Stimulated activated CD4-positive, alpha-beta T cell treated with anti-CD3 and anti-CD28 coated beads, Interleukin-1b, Interleukin-23, amount 100 ng/mL, for 48 hours (primary cell): ENCODE measurements at places on chromosomes 7 and 10.

GRCh38 chr10:35352512-35352911 is 16.2 kb downstream of the CCNY start:
- no peak for DNase-seq

DNA sequence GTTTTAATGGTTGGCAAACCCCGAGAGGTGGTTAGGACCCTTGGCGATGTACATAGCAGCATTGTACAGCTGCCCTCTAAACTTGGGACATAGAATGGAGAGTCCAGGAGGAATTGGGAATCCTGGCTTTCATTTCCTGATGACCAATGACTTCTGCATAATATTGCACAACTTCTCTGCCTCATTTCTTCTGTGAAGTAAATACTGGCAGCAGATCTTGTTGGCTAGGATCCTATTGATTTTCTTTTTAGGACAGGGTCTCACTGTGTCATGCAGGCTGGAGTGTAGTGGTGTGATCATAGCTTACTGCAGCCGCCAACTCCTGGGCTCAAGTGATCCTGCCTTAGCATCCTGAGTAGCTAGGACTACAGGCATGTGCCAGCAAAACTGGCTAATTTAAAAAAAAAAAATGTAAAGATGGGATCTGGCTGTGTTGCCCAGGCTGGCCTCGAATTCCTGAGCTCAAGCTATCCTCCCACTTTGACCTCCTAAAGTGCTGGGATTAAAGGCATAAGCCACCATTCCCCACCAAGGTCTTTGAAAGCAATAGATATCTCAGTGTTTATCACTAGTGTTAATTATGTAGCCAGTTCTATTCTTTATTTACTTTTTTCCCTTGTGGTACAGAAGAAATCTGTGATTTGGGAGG is 58.1 kb downstream of the PODXL start:
- DNase-seq = no peak

DNA sequence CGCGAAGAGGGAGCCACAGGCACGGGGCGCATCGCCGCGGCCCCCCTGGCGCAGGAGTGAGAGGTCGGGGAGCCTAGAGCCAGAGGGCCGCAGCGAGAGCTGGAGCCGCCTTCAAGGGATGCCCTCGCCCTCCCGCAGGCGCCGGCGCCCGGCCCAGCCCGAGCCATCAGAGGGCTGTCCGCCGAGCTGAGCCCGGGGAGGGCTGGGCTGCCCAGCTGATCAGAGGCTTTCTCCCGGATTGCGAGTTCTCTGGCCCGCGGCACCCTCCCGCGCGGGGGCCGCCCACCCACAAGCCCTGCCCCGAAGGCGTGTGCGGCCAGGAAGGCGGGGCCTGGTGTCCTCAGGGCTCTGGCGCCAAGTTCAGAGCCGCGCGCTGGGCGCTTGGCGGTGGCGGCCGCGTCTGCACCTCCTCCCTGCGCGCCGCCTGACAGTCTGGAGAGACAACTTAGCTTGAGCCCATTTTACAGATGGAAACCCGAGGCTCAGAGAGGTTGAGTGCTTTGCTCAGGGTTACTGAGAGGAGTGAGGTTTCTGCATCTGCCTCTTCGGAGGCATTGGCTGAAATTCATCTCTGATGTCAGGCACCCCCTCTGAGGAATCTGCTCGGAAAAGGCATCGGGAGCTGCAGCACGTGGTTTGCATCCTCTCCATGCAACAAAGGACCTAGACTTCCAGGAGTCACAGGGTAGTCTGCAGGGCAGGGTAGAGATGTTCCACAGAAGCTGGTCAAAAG is 3.8 kb upstream of the ANTXRL start:
- DNase-seq = peak; percentile 53

DNA sequence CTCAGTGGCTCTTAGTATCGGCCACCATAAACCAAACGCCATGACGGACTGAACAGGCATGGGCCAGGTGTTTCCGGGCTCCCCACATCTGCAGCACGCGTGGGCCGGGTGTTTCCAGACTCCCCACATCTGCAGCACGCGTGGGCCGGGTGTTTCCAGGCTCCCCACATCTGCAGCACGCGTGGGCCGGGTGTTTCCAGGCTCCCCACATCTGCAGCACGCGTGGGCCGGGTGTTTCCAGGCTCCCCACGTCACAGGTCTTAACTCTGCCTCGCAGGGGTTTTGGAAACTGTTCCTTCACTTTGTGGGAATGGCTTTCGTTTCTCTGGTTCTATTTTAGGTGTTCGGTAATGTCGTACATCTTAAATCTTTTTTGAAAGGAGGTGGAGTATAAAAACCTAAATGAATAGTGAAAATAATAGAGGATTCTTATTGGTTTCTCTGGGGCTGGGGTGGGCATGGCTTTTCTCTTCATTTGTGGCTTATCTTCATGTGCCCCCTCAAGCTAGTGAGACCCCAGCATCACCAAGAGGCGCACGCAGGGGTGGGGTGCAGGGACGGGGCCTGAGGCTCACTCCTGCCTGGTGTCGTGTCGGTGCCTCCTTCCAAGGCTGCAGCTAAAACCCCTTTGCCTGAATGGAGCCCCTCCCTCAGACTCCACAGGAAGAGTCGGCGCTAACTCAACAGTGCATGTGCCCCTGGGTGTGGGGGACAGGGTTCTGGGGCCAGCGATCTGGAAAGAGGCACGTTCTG is 126.3 kb downstream of the WDR37 start:
- DNase-seq = no peak

GRCh38 chr7:116024826-116025809 is 5.4 kb downstream of the TFEC start:
- no peak for DNase-seq

DNA sequence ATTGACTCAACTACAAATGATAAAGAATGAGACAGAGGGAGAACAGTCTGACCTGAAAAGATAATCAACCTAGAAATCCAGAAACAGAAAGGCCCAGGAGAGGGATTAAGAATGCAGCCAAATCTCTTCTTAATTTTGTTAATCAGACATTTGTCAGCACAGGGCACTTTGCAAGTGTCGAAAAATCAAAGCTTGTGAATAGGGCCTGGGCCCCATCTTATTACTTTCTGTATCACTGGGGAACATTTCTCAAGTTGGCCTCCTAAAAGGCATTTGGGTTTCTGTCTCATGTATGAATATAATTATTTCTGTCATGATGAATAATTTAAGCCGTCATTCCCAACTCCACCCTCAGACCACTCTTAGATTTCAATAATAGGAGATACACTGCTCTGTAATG is 308.4 kb upstream of the PRKCQ start:
- no peak for DNase-seq
